CD4-positive, alpha-beta T cell (primary cell): ENCODE measurements at places on chromosomes 6 and 20.

DNA sequence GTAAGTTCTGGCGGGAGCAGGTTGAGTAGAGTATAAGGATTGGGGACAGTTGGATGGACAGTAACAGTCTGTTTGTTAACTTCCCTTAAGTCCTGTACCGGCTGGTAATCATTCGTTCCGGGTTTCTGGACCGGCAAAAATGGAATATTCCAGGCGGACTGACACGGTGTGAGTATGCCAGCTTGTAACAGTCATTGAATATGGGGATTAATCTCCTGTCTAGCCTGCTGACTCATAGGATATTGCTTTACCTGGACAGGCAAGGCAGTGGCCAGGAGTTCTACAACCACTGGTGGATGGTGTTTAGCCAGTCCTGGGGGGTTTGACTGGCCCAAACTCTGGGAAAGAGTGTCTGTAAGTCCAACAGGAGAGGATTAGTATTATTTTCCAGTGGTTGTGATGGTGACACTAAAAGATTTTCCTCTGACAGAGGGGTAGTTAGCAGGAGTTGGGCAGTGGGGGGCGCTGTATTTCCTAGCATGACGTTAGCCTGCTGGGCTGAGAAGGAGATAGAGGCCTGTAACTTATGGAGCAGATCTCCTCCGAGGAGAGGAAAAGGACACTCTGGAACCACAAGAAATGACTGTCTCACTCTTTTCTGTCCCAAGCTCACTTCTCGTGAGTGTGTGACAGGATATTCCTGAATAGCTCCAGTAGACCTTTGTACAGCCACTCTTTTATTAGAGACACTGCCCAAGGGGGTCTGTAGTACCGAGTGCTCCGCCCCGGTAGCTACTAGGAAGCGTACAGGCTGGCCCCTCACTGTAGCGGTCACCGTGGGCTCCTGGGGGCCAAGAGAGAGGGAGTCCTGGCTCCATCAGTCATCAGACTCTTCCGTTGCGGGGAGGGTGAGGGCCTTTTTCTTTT lies 152.2 kb downstream of the TRIM27 start:
- no peak overlapping the region for H3K27ac ChIP-seq
- H3K27me3 ChIP-seq, result peaks cover 100% of the 10 kb centered on the region
- peaks cover 6% of the 10 kb centered on the region for H3K4me1 ChIP-seq

- no peaks in the 10 kb centered on the region for H3K36me3 ChIP-seq
- peaks cover 60% of the 10 kb centered on the region for H3K27me3 ChIP-seq
- H3K27ac ChIP-seq, result no peak overlapping the region
- H3K4me3 ChIP-seq, result no peak overlapping the region
These were observed 100.1 kb upstream of the PRDM1 start for GRCh38 chr6:105985816-105986632.

DNA sequence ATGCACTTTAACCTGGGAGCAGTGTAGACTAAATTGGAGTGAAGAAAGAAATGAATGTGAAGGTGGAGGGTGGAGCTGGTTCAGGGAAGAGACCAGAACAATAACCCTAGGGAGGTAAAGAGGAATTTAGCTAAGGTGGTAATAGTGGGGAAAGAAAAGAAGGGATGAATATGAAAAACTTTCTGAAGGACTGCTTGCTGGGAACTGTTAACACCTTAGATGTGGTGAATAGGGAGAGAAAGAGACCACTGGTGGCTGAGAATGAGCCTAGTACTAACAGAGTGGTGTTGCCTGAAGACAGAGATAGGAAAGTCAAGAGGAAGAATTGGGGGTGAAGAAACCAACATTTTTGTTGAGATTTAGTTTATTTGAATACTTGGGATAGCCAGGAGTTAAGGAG lies 78.4 kb upstream of the HS3ST5 start:
- no peak overlapping the region for H3K4me3 ChIP-seq
- DNase-seq, result no peak
- no peak overlapping the region for H3K27ac ChIP-seq
- H3K27me3 ChIP-seq, result no peaks in the 10 kb centered on the region
- H3K4me1 ChIP-seq, result no peaks in the 10 kb centered on the region

GRCh38 chr20:41217422-41217821 lies 80.1 kb downstream of the PLCG1 start:
- no peak for DNase-seq
- no peaks in the 10 kb centered on the region for H3K36me3 ChIP-seq
- no peaks in the 10 kb centered on the region for H3K27me3 ChIP-seq

GRCh38 chr20:47795214-47795907 lies 10.1 kb upstream of the SULF2 start:
- DNase-seq, result no peak
- H3K36me3 ChIP-seq, result no peaks in the 10 kb centered on the region
- H3K27ac ChIP-seq, result no peak overlapping the region
- peaks cover 7% of the 10 kb centered on the region for H3K27me3 ChIP-seq
- no peaks in the 10 kb centered on the region for H3K4me1 ChIP-seq
- H3K4me3 ChIP-seq, result no peak overlapping the region

DNA sequence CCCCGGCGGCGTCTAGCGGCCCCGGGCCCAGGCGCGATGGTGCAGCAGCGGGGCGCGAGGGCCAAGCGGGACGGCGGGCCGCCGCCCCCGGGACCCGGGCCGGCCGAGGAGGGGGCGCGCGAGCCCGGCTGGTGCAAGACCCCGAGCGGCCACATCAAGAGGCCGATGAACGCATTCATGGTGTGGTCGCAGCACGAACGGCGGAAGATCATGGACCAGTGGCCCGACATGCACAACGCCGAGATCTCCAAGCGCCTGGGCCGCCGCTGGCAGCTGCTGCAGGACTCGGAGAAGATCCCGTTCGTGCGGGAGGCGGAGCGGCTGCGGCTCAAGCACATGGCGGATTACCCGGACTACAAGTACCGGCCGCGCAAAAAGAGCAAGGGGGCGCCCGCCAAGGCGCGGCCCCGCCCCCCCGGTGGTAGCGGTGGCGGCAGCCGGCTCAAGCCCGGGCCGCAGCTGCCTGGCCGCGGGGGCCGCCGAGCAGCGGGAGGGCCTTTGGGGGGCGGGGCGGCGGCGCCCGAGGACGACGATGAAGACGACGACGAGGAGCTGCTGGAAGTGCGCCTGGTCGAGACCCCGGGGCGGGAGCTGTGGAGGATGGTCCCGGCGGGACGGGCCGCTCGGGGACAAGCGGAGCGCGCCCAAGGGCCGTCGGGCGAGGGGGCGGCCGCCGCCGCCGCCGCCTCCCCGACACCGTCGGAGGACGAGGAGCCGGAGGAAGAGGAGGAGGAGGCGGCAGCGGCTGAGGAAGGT lies 715 bp downstream of the SOX12 start:
- peak; percentile 40 for DNase-seq
- H3K27ac ChIP-seq, result no peak overlapping the region
- no peaks in the 10 kb centered on the region for H3K36me3 ChIP-seq
- peak overlapping the region; percentile 67 for H3K4me3 ChIP-seq
- no peaks in the 10 kb centered on the region for H3K27me3 ChIP-seq

GRCh38 chr6:130697271-130697994 lies 129.8 kb upstream of the SMLR1 start:
- no peaks in the 10 kb centered on the region for H3K27me3 ChIP-seq
- no peak for DNase-seq
- H3K27ac ChIP-seq, result no peak overlapping the region
- H3K4me3 ChIP-seq, result no peak overlapping the region
- H3K36me3 ChIP-seq, result no peaks in the 10 kb centered on the region
- H3K4me1 ChIP-seq, result peaks cover 12% of the 10 kb centered on the region

GRCh38 chr6:111957623-111958315 lies 84.5 kb upstream of the FYN start:
- no peaks in the 10 kb centered on the region for H3K4me1 ChIP-seq
- DNase-seq, result no peak
- no peaks in the 10 kb centered on the region for H3K36me3 ChIP-seq
- no peak overlapping the region for H3K4me3 ChIP-seq
- no peaks in the 10 kb centered on the region for H3K27me3 ChIP-seq

DNA sequence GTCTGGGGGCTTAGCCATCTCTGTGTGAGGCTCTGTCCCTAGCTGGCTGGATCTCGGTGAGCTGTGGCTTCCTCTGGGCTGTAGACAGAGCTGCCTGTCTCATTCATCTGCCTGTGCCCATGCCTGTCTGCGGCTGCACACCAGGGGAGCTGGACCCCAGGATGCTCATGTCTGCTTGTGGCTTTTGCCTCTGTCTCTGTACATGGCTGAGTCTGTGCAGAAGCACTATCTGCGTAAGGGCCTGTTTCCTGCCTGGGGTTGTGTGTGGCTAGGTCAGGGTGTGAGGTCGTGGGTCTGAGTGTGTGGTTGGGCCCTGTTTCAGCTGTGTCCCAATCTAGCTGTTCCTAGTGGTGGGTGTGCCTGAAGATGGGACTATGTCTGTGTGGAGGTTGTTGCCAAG lies 68.2 kb downstream of the CDH22 start:
- H3K36me3 ChIP-seq, result no peaks in the 10 kb centered on the region
- H3K4me1 ChIP-seq, result no peaks in the 10 kb centered on the region
- no peak overlapping the region for H3K4me3 ChIP-seq
- peaks cover 14% of the 10 kb centered on the region for H3K27me3 ChIP-seq
- no peak for DNase-seq
- H3K27ac ChIP-seq, result no peak overlapping the region

GRCh38 chr20:7499201-7499600 lies 441.1 kb downstream of the HAO1 start:
- no peak overlapping the region for H3K4me3 ChIP-seq
- DNase-seq, result no peak
- H3K27ac ChIP-seq, result no peak overlapping the region
- H3K27me3 ChIP-seq, result no peaks in the 10 kb centered on the region
- no peaks in the 10 kb centered on the region for H3K4me1 ChIP-seq

- no peaks in the 10 kb centered on the region for H3K36me3 ChIP-seq
- H3K4me1 ChIP-seq, result no peaks in the 10 kb centered on the region
- H3K27me3 ChIP-seq, result no peaks in the 10 kb centered on the region
- H3K4me3 ChIP-seq, result no peak overlapping the region
These were observed 234.2 kb upstream of the CITED2 start for GRCh38 chr6:139608466-139609261.

DNA sequence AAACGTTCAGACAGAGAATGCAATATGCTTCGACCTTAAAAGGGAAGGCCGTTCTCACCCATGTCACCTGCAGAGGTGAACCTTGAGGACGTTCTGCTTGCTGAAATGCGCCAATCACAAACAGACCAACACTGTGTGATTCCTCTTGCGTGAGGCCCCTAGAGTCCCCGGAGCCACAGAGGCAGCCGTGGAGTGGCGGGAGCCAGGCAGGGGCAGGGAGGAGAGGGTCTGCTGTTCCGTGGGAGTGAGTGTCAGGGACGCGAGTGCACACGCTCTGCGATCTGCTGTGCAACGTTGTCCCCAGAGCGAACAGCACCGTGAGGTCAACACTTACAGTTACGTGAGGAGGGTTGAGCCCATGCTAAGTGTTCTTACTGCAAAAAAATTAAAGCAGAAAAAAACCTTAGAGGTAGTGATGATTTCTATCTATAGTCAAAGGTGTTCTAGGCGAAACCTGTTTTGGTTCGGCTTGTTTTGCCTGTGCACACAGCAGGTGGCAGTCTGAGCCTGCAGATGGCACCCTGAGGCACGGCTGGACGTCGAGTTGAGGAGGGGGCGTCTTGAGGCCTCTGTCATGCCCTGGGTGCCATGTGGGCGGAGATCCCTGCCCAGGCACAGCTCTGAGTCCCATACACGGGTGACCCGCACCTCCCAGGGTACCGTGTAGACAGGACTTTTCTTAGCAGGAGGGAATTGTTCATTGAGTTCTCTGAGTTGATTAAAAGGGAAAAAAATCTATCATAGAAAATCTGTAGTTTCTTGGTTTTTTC lies 71.7 kb upstream of the FRMD1 start:
- no peaks in the 10 kb centered on the region for H3K4me1 ChIP-seq
- H3K27me3 ChIP-seq, result no peaks in the 10 kb centered on the region
- H3K27ac ChIP-seq, result no peak overlapping the region
- no peak for DNase-seq
- H3K36me3 ChIP-seq, result no peaks in the 10 kb centered on the region
- no peak overlapping the region for H3K4me3 ChIP-seq
